NCI-H1417 treated with DMSO at 0.1 percent for 48 hours (cell line): ENCODE measurements at places on chromosomes 16 and 17.

- no peak for DNase-seq
These were observed at the start of gene MTSS2 for GRCh38 chr16:70685938-70686375. Gene MTSS2 (minus strand): TSS chr16:70686053. CDS start chr16:70685791, 262 bp downstream.

- no peak for DNase-seq
These were observed 1.2 kb downstream of the DUSP14 start for GRCh38 chr17:37490638-37491614.

DNA sequence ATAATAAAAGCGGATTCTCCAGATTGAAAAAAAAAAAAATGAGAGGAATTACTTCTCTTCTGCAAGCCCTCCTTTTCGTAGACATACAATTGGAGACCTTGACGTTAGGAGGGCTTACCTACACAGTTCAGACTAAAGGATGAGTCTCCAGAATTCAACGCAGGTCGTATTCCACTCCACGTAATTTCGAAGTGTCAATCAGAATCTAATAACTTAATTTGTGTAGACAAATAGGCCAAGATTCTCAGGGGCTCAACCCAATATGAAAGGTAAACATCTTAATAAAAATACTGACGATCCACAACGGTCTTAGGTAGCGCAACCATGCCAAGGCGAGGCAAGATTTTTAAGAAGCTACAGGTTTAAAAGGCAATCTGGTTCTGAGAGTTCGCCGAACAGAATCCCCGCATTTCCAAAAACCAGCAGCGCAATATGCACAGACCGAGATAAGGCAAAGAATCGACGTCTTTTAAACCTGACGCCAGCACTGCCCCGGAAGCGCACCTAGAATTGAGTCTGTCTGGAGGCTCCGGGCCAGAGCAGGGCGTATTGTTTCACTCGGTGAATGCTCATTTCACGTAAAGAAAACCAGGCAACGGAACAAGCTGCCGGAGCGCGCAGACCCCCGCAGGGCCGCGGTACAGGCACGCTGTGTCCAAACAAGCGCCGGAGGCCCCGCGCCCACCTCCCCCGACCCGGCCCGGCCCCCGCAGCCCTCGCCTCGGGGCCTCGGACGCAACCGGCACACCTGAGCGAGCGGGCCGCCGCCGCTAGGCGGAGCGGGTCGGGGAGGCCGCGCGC is 623 bp downstream of the MBTPS1 start:
- DNase-seq: no peak

DNA sequence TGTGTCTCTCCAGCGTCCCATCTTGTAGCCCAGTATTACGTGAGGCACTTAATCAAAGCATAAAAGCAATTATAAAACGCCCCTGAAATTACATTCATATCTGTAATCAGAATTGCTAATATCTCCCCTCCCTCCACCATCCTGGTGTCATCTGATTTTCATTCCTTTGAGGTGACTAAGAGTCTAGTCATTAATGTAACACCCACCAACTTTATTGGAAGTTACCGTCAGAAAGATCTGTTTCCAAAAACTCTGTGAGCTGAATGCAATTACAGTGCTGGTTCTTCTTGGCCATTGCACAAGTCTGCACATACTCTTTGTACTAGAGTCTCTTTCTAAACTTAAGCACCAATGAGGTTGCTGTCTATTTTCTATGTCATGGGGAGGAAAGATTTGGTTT is 12.5 kb upstream of the MAF start:
- no peak for DNase-seq

- no peak for DNase-seq
These were observed 44.1 kb downstream of the GTF3C1 start for GRCh38 chr16:27505297-27506236.

- DNase-seq: no peak
These were observed 24.4 kb upstream of the ERN1 start for GRCh38 chr17:64154313-64154695.
